NK-92 treated with Interleukin-12 subunit alpha and Interleukin-12 subunit beta, amount 100 ng/mL, for 24 hours (cell line): ENCODE measurements at places on chromosomes 12 and 14.
A peak's percentile ranks its signal among the peaks of the same experiment; 100 is the strongest.

- peak; percentile 51 for DNase-seq
These were observed 5.4 kb upstream of the RALGAPA1 start for GRCh38 chr14:35814371-35815005.

DNA sequence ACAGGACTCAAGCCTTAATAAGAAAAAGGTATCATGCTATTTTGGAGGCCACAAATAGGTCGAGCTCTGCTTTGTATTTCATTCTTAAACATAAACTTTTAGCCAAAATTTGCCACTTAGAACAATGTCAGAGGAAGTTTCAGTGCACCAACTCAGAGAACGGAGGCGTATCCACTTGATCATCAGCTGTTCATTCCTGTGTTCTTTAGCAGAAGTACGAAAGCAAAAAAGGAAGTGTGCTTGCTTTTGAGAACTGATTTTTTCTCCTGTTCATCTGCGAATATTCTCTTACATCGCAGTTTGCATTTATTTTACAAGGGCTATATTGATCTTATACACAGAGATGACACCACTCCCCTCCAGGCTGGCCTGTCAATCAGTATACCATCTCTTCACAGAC, 188.6 kb upstream of the SOX5 start:
- no peak for DNase-seq

DNA sequence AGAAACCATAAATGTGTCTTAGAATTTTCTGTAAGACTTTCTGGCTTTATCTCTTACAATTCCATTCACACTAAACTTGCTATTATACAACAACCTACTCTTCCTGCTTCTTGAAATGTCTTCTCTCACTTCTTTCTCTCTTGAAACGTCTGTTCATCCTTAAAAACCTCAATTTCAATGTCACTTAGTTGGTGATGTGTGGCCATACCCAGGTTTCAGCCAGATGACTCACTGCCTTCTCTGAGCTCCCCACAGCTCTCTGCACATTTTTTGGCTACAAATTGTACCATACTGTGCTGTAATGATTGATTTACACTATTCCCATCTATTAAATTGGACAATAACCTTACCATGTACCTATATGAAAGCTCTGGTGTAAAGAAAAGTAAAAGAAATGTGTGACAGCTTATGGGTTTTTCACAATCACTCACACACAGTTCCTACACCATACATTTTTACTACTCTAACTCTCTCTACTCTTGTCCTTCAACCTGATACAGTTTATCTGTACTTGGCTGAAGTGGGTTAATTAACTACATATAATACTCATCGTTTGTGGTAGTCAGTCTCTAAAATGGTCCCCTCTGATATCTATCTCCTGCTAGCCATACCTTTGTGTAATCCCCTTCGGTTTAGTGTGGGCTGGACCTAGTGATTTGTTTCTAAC, 222.1 kb downstream of the NELL2 start:
- DNase-seq: no peak

DNA sequence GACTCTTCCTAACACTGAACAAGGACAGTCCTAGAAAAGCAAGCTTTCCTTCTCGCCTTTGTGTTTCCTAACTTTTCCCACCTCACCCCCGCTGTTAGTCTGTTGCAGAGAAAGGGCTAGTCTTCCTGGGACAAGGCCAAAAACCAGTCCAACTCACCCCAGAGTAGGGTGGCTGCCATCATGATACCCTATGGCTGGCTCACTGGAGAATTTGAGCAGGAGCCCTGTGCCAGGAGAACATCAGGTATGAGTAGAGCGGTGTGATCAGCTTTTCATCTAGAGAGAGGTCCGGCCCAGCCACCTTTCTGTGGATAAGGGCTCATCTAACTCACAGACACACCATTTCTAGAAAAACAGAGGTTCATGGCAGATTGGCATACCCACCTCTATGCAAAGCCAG, 16.7 kb upstream of the ZFP36L1 start:
- DNase-seq: no peak

- DNase-seq: no peak
These were observed 7.5 kb downstream of the DUSP6 start for GRCh38 chr12:89344862-89345202.

GRCh38 chr12:68324531-68324930, 7.6 kb downstream of the MDM1 start:
- DNase-seq: no peak

DNA sequence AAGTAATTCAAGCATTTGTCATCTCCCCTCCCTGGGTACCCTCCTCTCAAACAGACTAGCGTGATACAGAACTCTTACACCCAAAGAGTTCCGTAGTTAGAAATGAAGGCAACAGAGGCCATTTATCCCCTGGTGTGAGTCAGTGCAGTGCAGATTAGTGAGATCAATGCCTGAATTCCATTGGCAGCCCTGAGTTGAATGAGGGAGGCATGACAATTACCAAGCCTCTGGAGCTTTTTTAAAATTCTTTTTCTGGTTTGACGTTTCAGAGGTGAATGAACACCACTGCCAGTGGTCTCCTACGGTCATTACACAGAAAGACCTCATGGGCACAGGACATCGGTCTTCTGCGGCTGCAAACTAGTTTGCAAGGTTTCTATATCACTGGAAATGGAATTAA, 94.4 kb downstream of the PRIMA1 start:
- DNase-seq: no peak

DNA sequence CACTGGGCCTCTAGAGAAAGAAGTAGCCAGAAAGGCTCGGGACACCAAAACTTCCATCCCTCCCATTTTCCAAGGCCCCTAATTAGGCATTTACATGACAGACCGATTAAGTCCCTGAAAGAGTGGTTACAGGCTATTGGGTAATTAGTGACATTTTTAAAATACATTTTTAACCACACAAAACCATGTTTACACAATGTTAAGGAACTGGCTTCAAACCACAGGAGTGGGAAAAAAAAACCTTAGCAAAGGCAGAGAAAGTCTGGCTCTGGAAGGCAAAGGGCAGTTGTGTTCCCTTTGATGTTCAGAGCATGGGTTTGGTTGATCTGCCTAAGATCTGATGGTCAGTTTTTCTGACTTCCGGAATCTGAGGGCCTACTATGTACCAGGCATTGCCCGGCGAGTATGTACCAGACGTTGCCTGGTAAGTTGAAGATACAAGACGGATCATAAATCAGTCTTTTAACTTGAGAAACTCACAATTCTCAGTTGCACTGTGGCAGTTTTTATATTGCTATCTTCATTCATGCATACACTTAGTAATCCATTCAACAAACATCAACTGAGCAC, 576.5 kb downstream of the MED13L start:
- no peak for DNase-seq

GRCh38 chr12:113418213-113418879, 3.8 kb upstream of the SDSL start:
- DNase-seq: no peak

DNA sequence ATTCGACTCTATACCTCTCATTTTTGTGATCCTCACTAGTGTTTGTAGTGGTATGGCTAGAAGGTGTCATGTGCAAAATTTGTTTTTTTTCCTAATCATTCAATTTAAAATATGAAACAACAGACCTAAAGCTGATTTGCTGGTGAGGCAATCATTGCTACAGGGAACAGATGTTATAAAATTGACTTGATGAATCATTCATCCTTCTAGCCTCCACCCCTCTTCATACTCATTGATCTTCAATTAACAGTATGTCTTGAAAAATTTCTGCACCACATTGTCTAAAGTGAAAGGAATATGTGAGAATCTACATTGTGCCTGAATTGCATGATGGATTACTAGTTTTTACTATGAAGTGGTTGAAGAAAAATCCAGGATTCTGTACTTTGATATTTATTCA, 349.0 kb upstream of the NAV3 start:
- no peak for DNase-seq

DNA sequence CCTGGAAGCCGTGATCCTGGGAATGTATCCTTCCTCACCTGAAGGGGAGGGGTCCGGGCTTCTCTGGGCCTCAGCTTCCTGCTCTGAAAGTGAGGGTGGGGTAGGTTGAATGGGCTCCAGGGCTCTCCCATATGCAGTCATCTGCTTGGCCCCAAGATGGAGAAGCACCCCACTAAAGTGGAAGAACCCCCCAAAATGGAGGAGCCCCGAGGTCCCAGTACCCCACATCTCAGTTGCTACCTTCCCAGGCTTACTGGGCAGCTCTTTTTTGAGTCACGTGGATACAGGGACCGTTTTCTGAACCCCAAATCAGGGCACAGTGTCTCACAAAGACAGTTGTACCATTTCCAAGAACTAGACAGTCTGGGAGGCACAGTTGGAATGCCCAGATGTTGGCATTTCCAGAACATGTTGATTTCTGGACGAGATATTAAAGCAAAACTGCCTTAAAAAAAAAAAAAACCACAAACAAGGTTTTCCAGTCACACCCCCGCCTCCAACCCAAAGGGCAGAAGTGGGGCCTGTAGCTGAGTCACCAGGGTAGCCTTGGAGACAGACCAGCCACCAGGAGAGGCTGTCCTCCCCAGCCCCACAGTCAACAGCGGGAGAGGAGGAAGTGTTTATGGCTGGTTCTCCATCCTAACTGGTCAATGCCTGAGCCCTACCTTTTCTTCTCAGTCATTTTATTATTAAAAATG, 12.1 kb downstream of the VASH1 start:
- peak; percentile 44 for DNase-seq

DNA sequence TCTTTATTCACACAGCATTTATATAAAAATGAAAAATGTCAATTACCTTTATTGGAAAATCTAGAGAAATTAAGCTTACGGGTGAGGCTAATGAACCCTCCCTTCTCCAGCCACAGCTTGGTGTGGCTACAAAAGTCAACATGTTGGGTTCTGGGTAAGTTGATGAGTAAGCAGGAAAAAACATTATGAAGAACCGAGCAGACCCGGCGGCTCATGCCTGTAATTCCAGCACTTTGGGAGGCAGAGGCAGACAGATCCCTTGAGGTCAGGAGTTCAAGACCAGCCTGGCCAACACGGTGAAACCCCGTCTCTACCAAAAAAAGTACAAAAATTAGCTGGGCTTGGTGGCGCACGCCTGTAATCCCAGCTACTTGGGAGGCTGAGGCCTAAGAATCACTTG, 10.9 kb downstream of the NAA25 start:
- no peak for DNase-seq

DNA sequence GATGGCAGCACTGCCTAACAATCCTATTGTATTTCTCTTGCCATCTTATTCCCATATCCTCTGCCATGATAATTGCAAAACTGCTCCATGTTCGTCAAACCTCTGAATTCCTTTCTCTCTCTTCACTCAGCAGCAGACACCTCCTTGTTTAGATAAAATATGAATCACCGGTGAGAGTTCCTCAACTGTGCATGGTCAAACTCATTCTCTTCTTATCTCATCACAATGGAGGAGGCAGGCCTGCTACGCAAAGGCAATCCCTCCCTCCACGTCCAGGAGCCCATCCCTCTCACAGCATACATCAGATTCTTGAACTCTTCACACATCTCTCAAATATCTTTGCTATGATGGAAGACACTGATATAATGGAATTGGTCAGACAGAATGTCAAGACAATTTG, 90.1 kb upstream of the DAAM1 start:
- no peak for DNase-seq

- no peak for DNase-seq
These were observed 11.4 kb upstream of the NCOR2 start for GRCh38 chr12:124578854-124579253.

- DNase-seq: no peak
These were observed 5.1 kb downstream of the KMT5A start for GRCh38 chr12:123388951-123389559.

DNA sequence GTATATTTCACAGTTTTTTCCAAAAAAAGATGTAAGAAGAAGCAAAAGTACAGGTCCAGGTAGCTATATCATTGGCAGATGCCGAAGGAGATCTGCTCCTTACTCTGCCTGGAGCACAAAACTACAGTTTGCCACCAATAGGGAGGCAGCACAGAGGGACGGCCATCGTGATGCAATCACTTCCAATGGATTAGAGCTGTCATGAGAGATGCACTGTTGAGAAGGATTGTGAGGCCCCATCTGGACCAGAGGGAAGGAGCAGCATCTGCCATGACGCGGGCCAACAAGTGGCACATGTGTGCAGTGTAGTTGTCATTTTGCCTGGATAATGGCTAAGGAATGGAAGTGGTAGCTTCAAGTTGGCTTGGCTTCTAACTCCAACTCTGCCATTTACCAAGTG, 318.8 kb upstream of the FKBP4 start:
- DNase-seq: no peak

- no peak for DNase-seq
These were observed at the start of gene SPATS2 for GRCh38 chr12:49367381-49368239. Gene SPATS2, plus strand, starts transcription at chr12:49367462. Its CDS starts 93,551 bp downstream, at chr12:49461013.

GRCh38 chr12:131869871-131870418, 24.5 kb upstream of the ULK1 start:
- DNase-seq: no peak

- no peak for DNase-seq
These were observed 41.5 kb downstream of the BCL11B start for GRCh38 chr14:99230208-99231151.

- no peak for DNase-seq
These were observed 85.6 kb upstream of the ATF7IP start for GRCh38 chr12:14279845-14280244.

GRCh38 chr14:91177073-91178034, 63.5 kb downstream of the DGLUCY start:
- DNase-seq: peak; percentile 36

GRCh38 chr14:96581026-96581425, 78.8 kb downstream of the PAPOLA start:
- no peak for DNase-seq

DNA sequence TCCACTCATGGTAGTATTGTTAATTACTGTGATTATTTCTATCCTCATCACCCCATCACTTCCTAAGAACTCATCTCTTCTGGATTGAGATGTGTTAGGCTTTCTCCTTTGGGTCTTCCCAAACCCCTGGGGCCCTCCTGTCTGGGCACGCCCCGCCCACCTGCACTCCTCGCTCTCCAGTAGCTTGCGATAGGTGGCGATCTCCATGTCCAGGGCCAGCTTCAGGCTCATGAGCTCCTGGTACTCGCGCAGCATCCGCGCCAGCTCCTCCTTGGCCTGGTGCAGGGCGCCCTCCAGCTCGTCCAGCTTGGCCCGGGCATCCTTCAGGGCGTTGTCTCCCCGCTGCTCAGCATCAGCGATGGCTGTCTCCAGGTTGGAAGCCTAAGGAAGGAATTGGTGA, 6.8 kb downstream of the KRT71 start:
- DNase-seq: no peak

GRCh38 chr12:103269946-103270345, 225.8 kb downstream of the C12orf42 start:
- no peak for DNase-seq

- no peak for DNase-seq
These were observed 57.9 kb upstream of the NAV3 start for GRCh38 chr12:77772676-77773298.

DNA sequence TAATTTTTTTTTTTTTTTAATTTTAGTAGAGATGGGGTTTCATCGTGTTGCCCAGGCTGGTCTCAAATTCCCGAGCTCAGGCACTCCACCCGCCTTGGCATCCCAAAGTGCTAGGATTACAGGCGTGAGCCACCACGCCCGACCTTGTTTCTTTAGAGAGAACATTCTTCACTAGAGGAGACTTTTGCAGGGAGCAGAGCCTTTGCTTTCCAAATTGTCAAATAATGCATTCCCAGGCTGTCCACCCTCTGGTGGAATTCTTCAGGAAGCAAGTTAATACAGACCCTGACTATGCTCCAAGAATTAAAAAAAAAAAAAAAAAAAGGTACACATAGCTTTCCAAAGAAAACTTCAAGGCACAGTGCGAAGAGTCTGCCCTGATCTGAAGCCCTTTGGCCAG, 6.8 kb downstream of the ALDH1L2 start:
- no peak for DNase-seq

GRCh38 chr14:65676361-65677014, 264.0 kb downstream of the FUT8 start:
- no peak for DNase-seq
